Activated T-cell treated with anti-CD3 and anti-CD28 coated beads, Interleukin-2, amount 50 U/mL, for 48 hours (primary cell): ENCODE measurements at places on chromosomes 2 and 18.

DNA sequence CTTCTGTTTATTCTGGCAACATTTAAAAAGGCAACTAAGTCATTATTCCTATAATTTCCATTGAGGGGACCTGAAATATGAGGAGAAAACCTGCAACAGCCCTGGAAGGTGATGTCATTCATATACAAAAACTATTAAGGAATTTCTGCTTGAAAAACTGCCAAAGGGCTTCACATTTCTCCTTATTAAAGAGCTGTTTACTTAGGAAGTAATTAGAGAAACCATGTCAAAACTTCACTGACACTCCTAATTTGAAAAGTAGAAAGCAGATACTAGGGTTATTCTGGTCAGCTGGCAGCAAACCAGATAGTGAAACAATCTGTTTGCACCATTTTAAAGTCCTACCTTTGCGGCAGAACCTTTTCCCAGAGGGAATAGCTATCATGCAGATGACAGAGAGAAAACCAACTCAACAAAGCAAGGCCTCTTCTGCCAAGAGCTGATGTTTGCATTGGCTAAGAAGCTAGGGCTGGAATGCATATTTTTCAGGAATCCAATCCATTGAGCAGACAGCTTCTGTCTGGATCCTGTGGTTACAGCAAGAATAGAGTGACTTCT lies 592.2 kb upstream of the SYT4 start:
- DNase-seq = no peak

GRCh38 chr2:65386344-65386743 lies 46.1 kb downstream of the SPRED2 start:
- DNase-seq = no peak

GRCh38 chr2:179861416-179862067 lies at the start of gene ZNF385B:
Gene ZNF385B (minus strand): TSS chr2:179861612.
- peak; percentile 17 for DNase-seq

GRCh38 chr2:28656937-28657615 lies 94.6 kb upstream of the PPP1CB start:
- peak; percentile 40 for DNase-seq

- DNase-seq = no peak
These were observed 27.9 kb downstream of the GPD2 start for GRCh38 chr2:156464106-156464505.

DNA sequence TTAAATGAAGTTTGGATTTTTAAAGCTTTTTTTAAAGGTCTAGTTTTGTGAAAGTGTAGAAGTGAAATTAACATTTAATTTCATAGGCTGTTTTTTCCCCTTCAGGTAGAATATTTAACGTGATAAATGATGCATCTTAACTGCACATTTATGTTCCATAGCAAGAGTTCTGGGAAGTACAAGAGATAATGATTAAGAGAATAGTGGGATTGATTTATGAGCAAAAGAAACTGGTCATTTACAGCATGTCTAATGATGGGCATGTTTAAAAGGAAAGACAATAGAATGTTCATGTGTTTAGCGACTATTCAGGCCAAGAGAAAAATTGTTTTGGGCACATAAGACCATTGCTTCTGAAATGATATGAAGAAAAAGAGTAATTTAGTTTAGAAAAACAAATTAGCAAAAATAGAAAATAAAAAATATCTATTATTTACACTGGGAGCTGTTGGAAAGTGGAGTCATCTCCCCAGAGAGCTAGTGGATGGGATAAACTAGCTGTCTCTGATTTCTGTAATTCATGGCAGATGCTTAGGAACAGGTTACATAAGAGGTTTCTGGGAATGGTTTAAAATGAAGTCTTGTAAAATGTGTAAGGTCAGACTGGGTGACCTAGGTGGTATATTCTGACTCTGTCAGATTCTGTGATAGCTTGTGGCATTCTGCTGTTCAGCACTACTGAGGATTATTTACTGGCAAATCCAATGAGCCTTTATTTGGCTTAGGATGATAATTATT lies 60.7 kb downstream of the WDR7 start:
- DNase-seq = no peak

GRCh38 chr2:54047658-54048057 lies 67.8 kb upstream of the ACYP2 start:
- DNase-seq = no peak

DNA sequence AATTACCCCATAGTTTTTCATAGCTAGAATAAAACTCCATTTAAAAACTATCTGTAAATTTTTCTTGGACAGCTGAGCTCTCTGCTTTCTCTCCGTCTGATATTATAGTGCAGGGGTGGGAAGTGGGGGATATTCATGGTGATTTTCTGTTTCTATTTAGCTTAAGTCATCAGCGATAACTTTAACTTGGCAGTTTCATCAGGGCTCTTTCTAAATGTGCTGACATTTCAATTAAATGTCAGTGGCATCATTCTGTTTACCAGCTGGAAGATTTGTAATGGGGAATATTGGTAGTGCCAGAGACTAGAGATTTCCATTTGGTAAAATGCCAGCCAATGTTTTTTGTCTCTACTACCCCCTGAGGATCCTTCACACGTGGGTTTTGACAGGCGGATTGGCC lies 53.5 kb upstream of the CAPN13 start:
- no peak for DNase-seq

GRCh38 chr2:238699307-238700116 lies 148.4 kb upstream of the TWIST2 start:
- no peak for DNase-seq

- no peak for DNase-seq
These were observed 3.3 kb upstream of the CERKL start for GRCh38 chr2:181660181-181660580.

DNA sequence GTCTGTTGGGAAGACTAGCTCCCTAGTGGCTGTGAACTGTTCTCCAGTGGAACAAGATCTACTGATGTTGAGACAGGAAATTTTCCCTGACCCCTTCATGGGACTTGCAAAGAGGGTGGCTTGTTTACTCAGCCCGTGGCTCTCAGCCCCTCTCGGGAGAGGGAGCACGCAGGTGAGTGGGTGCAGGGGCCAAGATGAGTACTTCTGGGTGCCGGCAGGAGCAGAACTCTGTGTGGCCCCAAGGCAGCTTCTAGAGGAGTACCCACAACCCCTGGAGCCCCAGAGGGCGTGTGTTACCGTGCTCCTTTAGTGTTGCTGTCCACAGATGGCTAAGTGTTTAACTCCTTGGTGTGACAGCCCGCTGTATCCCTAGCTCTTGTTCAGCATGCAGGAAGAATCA lies 68.2 kb upstream of the CNGA3 start:
- no peak for DNase-seq

- peak; percentile 12 for DNase-seq
These were observed 160.9 kb downstream of the DYSF start for GRCh38 chr2:71613953-71614925.

- DNase-seq = no peak
These were observed 10.9 kb upstream of the GULP1 start for GRCh38 chr2:188280811-188281222.

GRCh38 chr2:150165442-150165841 lies 322.0 kb downstream of the RND3 start:
- DNase-seq = no peak

DNA sequence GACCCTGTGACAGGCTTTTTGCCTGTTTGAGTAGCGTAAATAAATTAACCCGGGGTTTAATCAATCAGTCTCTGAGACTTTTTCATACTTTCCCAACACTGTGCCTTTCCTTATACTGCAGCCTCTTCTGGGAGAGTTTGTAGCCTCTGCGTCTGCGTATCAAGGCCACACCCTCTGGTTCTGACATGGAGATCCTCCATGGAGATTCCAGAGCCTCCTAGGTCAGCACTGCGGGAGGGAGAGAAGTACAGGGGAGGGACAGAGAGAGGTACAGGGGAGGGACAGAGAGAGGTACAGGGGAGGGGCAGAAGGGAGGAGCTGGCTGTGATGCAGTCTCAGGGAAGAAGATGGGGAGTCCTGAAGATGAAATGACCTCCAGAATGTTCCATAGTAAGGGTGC lies 166.0 kb downstream of the ARL4C start:
- DNase-seq = no peak

DNA sequence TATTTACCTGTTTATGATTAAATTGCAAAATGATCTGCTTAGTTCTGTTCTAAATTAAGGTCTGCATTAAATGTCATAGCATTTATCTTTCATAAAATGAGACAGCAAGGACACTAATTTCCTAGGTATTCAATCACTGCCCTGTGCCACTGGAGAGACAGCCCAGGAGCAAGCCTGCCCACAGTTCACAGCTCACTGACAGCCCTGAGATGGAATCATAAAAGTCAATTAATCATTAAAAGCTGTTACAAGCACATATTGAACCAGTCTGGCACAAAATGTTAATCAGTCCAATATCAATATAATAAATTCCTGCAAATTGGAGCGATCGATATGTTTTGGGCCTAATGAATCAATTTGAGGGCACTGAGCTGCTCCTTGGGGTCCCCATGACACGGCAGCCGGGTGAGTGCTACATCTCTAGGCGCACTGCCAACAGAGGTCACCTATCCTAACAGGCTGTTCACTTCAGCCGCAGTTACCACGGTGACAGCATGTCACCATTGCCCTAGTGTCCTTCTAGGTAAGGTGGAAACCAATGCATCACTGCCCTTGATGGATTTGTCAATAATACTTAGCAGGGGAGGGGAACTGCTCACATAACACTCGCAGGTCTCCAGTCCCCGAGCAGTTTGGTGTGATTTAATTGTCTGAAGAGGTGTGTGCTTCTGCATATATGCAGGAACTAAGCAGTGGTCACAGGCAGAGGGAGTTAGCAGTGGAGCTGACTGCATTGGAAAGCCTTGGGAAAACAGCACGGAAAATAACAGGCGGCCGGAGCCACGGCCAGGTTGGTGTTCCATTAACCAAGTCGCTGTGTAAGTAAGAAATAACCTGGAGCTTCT lies 47.3 kb downstream of the POU3F3 start:
- DNase-seq = no peak

- no peak for DNase-seq
These were observed 242.1 kb upstream of the TNP1 start for GRCh38 chr2:217101972-217102371.

DNA sequence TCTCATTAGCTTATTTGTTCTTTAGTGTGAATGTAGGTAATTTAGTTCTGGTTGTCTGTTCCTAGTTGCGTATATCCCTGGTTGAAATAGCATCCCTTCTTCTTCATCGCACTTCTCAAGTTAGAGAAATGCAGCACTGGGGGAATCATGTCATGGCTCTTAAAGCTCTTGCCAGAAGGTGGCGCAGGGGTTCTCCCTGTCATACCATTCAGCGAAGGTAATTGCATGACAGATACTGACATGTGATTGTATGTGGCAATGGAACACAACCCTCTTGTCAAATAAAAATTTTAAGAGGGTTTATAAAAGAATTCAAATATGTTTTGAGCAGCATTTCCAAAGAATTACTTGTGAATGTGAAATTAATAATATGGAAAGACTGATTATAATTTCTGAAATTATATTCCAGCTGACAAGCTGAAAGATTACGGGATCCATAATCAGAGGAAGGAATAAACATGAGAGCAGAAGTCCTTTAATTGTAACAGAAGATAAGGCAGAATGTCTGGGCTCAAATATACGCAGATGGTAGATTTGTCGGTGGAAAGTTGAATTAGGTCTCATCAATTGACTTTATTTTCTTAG lies 411.7 kb downstream of the DSEL start:
- DNase-seq = peak; percentile 44

GRCh38 chr2:142865924-142866323 lies 11.5 kb upstream of the KYNU start:
- DNase-seq = no peak

GRCh38 chr2:138444411-138444810 lies 57.2 kb upstream of the SPOPL start:
- DNase-seq = no peak
